ENCODE measurements at places on chromosomes 11 and 22.

DNA sequence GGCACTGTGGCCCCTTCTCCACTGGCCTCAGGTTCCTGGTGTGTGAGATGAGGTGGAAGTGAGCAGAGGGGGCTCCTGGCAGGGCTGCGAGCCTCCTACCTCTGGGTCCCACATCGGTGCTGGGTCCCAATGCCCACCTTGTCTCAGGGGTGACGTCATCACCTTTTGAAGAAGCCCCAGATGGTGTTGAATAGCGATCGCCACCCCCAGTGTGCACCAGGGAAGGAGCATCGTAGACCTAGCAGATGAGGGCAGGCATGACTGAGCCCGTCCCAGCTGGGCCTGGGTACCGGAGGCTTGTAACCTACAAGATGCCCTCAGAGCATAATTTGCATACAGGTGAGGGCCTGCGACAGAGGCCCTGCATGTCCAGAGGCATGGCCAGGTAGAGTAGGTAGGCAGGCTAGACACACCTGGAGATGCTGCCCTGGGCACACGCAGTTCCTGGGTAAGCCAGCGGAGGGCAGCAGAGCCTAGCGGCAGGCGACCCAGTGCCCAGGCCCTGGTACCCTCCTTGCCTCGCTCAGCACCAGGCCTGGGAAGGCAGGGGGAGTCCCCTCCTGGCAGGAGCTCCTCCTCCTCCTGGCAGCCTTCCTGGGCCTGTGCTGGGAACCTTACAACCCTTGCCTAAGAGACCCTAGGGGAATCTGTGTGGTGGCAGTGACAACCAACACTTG, 52.5 kb downstream of the TPCN2 start:
- DNase-seq, result peak; percentile 18

DNA sequence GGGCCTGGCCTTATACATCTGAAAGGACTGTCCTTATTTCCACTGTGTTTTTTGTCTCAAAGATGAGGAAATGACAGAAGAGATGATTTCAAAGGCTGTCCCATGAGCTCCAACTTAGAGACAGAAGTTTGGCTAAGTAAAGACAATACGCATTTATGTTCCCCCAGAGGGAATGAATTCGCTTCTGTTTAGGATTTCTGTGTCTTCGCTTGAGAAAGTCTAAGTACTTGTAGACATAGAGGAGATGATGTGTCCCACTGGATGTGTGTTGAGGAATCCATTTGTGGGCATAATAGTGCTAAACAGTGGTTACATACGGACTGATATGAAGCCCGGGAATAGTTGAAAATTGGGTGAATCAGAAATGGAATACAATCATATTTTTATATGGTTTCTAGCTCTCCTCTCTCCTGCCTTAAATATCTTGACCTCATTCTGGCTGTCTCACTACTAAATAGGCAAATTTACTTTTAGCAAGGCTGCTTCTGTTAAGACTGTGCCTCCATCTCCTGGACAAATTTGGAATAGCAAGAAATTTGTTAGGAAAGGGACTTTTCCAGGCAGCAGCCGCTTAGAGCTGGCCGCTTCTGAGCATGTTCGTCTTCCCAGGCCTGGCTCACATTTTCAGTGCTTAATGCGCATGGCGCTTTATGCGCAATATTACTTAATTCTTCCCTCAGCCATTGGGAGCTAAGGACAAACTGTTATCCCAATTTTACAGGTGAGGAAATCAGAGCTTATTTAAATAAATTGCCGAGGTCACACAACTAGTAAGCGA, 1.9 kb upstream of the PEX26 start:
- no peak for DNase-seq

DNA sequence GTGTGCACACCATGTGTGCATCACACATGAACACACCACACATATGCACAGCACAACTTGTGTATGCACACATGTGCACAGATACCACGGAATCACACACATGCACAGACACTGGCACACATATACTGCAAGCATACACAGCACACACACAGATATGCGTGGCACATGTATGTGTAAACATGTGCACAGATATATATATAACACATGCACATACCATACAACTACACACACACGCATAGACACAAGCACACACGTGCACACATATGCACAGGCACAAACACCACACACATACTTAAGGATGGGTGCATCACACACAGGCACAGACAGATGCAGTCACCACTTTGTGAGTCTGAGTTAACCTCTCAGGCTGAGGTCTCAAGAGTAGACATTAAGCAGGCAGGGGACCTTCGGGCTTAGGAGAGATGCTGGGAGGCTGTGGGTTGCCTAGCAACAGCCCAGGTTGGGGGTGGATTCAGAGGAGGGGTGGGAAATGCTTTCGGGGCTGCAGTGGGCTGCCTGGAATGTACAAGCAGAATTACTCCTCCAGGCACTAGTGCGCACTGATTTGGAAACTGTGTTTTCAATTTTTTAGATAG, 82.9 kb downstream of the MYO18B start:
- no peak for DNase-seq

- DNase-seq, result no peak
Observed at GRCh38 chr11:97685695-97686094, 1295.9 kb downstream of the JRKL start.

DNA sequence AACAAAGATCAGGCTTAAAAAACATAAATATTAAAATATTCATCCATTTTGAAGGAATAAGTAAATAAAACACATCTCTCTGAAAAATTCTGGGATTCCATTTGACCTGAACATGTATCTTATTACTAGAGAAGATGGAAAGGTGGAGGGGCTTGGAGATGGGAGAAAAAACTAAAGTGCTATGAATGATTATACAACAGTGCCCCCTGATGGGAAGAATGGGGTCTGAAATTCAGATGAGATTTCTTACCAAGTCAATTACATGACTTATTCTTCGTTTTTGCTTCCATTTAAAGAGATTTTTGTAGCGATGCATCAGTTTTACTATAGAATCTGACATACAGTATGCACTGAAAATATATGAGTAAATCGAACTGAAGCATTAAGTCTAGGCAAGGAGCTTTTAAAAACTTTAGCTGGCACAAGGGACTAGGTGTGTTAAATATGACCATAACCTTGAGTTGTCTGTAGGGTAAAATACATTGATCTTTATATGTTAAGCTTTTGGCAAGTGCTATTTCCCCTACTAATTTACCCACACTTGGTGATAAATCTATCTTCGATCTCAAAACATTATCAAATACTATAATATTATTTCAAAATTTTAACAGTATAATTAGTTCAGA, 718.8 kb downstream of the CNTN5 start:
- DNase-seq, result no peak

DNA sequence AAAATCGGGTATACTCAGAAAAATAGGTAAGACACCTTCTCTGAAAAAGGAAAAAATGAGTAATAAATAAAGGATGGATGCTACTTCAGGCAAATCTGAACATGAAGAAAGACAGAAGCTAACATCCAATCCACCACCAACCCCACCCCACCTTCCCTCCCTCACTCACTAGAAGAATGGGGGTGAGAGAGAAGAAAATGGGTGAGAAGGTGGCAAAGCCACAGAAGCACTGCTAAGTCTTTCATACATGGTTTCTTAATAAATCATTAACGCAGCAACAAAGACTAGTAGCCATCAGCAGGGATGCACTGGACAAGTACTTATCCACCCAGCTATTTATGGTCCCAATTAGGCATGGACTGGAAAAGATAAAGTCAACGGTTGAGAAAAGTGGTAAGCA, 5.9 kb downstream of the FHIP1B start:
- DNase-seq, result no peak

DNA sequence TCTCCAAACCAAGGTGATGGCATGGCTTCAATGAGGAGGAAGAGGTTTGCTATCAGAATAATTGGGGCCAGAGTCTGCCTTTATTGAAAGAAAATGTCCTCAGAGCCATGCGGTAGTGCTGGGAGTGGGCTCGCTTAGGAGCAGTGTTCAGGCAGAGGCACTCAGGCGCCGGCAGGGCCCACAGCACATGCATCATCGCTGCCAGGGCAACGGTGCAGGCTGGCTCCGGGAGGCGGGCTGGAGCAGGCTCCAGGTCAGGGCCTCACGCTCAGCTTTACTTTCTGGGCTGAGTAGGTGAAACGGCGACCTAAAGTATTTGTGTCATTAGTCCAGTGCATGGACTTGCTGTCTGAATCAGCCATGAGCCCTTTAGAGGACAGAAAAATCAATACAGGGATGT, 169.9 kb upstream of the CCDC90B start:
- DNase-seq, result no peak

- no peak for DNase-seq
Observed at GRCh38 chr11:10478066-10478465, 23.0 kb downstream of the AMPD3 start.

GRCh38 chr11:67638535-67639437, 777 bp downstream of the TBX10 start:
- DNase-seq, result no peak

GRCh38 chr11:80451105-80451504, 1010.3 kb upstream of the TENM4 start:
- DNase-seq, result no peak

DNA sequence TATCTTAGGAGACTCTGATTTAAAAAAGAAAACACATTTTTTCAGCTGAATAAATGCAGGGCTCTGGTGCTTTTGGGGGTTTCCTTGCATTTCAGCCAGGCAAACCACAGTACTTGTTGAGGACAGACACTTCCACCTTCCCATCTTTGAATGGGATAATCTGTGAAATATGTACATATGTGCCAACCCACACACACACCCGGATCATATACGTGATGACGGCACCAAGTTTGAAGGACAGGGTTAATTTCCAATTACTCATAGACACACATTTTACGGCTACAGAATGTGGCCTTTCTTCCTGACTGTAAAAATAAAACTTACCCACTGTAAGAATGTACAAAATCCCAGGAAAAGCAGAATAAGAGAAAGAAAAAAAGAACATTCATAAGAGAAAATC, 104.4 kb downstream of the MPPED2 start:
- DNase-seq, result no peak

DNA sequence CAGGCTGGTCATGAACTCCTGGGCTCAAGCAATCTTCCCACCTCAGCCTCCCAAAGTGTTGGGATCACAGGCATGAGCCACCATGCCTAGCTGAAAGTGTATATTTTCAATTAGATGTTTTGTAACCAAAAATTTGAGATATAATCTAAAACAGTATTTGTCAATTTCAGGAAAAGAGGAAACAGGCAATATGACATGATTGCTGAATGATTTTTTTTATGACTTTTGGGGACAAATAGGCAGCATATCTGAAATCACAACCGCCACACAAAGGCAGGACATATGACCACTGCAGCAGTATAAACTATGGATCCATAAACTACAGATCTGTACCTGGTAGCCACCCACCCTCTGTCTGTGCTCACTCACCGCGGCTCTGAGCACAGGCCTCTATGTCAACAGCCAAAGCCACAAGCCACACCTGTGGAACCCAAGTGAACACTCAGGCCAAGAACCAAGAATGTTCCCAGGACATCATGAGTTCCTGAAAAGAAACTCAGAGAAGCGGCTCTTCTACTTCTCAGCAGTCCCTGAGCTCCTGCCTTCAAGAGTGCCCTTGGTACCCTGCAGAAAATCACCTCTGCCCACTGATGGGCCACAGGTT, 22.5 kb downstream of the PISD start:
- DNase-seq, result no peak

GRCh38 chr11:34208266-34209135, 103.1 kb downstream of the NAT10 start:
- no peak for DNase-seq

GRCh38 chr11:34451053-34451452, 12.3 kb downstream of the CAT start:
- no peak for DNase-seq

DNA sequence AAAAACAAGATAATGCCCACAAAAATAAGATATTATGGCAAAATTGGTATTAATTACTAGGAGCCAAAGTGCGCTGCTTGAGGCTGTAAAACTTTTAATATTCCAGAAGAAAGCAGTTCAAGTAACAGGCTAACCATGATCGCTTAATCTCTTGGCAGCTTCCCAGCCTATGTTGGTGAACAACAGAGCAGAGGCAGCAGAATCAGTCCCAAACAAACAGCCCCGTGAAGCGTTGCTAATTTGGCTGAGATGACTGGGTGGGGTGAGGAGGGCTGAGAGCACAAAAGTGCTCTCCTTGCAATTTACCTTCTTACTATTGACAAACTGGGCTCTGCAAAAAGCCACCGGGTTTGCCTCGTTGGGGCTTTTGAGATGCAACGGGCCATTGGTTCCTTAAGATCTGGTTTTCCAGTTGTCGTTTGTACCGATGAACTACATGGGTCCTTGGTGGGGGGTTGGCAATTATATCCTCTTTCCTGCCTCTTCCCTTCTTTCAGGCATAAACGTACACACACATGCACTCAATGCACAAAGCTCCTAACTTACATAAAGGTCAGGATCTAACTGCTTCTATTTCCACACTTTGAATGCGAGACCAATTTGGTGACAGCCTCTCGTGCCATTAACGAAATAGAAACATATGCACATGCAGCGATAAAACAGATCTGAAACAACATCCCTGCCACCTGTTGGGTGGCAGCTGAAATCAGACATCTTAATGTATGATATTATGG, 407.6 kb upstream of the CADM1 start:
- no peak for DNase-seq

GRCh38 chr22:41768430-41768829, 32.0 kb upstream of the CCDC134 start:
- DNase-seq, result no peak

GRCh38 chr22:35150183-35151107, 84.5 kb downstream of the ISX start:
- DNase-seq, result peak; percentile 3

DNA sequence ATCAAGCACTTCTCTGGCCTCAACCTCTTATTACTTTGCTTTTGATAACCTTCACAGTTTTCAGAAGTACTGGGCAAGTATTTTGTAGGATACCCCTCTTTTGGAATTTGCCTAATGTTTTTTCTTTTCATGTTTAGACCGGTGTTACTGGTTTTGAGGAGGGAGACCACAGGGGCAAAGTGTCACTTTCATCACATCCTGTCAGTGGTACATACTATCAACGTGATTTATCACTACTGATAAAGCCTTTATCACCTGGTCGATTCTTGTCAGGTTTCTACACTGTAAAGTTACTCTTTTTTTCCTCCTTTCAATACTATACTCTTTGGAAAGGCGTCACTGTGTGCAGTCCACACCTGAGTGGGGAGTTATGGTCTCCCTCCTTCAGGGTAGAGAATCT, 26.7 kb downstream of the QSER1 start:
- DNase-seq, result no peak

GRCh38 chr22:40603088-40603605, 33.4 kb downstream of the MRTFA start:
- no peak for DNase-seq

DNA sequence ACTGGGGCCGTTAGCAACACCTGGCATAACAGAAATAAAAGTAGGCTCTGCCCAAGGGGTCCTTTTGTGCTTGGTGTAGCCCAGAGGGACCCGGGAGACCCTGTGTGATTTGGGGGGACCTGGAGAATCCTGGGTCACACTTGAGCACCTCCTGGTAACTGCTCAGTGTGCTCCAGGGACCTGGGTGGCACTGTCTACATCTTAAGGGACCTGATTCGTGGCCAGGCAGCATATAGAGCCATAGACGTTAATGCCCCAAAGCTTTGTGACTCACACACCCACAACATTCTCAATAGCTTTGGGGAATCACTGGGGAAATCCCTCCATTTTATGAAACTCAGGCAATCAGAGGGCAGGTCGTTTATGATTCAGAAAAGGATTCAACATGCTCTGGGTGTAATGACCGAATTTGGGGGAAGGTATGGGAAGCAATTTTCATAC, 3.6 kb upstream of the IGF2 start:
- no peak for DNase-seq

- no peak for DNase-seq
Observed at GRCh38 chr11:134170919-134171281, 52.9 kb downstream of the NCAPD3 start.

GRCh38 chr22:33986167-33986771, 66.0 kb upstream of the LARGE1 start:
- DNase-seq, result no peak
